ENCODE measurements at places on chromosomes 5 and 9. TPM values are rescaled to one million over a fixed set of nuclear protein-coding genes. Genes with fewer than 3 reads are reported as not detected.

The MEF2C gene
- 186 TPM for total RNA-seq

The SPATA6L gene
- total RNA-seq = 6.7 TPM

DNA sequence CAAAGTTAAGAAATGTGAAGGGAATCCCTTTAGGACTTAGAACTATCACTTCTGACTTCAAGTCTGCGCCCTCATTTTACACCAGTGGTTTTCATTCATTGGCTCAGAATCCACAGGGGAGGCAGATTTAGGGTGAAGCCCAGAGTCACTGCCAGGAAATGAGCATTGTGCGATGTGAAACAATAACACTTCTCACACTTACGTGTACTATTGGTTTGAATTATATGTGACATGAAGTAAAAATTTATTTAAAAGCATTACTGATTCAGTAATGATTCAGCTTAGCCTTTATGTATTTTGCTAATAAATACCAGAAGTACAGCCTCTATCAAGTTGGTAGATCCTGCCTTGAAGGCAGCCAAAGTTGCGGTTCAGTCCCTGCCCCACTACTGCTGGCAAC lies 98.6 kb downstream of the PAM start:
- no peaks in the 10 kb centered on the region for H3K27me3 ChIP-seq
- H3K4me1 ChIP-seq = no peaks in the 10 kb centered on the region
- no peak for DNase-seq
- H3K27ac ChIP-seq = no peak overlapping the region

DNA sequence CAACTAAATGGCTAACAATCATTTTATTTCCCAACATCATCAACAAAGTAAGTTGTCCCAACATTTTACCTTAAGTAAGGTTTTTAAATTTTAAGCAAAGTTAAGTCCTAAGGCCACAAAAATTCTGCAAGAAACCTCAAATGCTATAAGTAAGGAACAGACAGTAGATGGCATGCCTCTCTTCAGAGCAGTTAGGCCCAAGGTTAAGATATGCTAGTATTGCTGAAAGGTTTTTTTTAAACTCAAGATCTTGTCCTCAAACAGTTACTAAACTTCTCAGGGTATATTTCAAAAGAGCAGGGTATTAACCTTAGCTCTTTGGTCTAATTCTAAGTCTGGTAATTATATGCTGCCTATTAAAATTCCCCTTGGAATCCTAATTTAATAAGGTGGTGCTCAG lies 35.1 kb downstream of the PJA2 start:
- no peak overlapping the region for H3K27ac ChIP-seq
- H3K4me3 ChIP-seq = no peak overlapping the region
- peaks cover 11% of the 10 kb centered on the region for H3K4me1 ChIP-seq
- H3K36me3 ChIP-seq = peaks cover 4% of the 10 kb centered on the region
